Right ventricle myocardium inferior (tissue), 1 donor: ENCODE measurements at places on chromosomes 4 and X. TPM values are rescaled to one million over a fixed set of nuclear protein-coding genes. Genes with fewer than 3 reads are reported as not detected.

DNA sequence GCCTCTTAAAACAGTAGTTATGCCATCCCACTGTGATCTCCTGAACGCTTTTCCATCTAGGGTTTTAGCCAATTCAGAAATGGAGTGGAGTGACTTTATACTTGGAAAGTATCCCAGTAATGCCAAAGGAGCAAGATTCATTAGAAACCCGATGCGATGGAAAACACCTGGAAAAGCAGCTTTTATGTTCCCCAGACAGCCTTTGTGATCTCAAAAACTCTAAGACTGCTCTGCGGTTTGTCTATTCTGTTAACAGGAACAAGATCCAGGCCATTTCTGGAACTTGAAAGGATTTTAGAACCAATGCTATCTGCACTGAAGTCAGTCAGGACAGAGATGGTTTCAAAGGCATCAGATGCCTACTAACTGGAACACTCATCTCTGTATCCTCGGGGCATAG lies 145.1 kb downstream of the APBB2 start:
- DNase-seq: no peak

DNA sequence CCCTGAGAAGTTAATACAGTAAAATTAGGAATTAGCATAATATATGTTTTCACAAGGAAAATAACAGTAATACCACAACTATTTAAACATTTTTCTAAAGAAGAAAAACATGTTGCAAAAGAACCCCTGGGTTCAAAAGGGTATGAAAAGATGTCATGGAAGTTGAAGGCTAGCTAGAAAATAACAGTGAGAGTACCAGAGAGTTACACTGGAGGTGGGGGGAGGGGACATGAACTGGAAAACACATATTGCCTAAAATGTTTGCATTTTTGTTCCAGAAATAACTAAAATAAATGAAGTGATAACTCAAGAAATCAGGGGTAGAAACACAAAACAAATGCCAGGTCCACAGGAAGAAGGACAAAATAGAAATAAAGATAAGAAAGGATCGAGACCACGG lies 336.6 kb upstream of the MAD2L1 start:
- no peak for DNase-seq

GRCh38 chrX:3066555-3066954 lies 25.3 kb downstream of the ARSF start:
- no peak for DNase-seq

- no peak for DNase-seq
Observed at GRCh38 chrX:120560405-120560841, 339 bp downstream of the CUL4B start.

The EOLA2 gene
- 20.7 TPM for total RNA-seq

The MAOB gene
- 126 TPM for total RNA-seq

GRCh38 chr4:6695660-6696610 lies 2.3 kb downstream of the S100P start:
- DNase-seq: no peak

DNA sequence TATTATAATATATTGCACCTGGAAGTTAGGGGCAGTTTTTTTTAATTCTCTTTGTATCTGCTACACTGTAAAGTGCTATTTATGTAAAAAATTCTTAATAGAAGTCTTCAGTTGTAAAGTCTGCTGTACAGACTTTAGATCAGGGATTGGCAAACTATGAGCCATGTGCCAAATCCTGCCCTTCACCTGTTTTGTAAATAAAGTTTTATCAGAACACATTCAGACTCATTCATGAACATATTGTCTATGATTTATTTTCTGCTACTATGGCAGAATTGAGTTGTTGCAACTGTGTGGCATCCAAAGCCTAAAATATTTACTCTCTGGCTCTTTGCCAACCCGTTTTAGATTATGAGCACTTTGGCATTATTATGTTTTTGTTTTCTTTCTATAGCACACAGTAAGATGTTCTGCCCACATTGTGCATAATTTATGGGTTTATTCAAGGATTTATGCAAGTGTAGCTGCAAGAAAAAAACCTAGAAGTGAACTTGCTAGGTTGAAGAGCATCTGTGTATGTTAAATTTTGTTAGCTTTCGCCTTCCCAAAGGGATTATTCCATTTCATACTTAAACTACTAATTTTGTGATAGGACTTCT lies 56.9 kb downstream of the CLCN3 start:
- no peak for DNase-seq

DNA sequence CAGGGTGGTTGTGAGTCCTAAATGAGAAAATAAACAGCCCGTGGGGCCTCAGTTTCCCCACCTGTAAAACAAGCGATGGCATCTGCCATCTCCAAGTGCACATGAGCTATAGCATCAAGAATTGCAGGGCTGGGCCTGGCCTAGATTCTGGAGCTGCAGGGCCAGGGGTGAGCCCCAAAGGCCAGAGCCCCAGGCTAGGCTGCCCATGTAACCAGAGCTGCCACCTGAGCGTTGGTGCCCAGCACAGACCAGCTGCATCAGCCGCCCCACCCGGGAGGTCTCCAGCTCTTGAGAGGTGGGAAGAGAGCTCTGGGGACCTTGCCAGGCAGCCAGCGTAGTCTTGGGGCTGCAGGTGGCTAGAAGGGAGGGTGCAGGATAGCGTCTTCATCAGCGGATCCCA lies 27.0 kb upstream of the GPR78 start:
- no peak for DNase-seq

DNA sequence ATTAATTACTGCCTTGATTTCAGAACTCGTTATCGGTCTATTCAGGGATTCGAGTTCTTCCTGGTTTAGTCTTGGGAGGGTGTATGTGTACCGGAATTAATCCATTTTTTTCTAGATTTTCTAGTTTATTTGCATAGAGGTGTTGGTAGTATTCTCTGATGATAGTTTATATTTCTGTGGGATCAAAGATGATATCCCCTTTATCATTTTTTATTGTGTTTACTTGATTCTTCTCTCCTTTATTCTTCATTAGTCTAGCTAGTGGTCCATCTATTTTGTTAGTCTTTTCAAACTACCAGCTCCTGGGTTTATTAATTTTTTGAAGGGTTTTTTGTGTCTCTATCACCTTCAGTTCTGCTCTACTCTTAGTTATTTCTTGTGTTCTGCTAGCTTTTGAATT lies 32.1 kb downstream of the CDX4 start:
- DNase-seq: no peak

- no peak for DNase-seq
Observed at GRCh38 chr4:19406789-19407188, 844.9 kb upstream of the SLIT2 start.

GRCh38 chrX:24487571-24487970 lies 22.5 kb downstream of the PDK3 start:
- DNase-seq: no peak

- no peak for DNase-seq
Observed at GRCh38 chr4:48116582-48116981, 17.5 kb downstream of the TXK start.

- no peak for DNase-seq
Observed at GRCh38 chrX:24988314-24988713, 27.5 kb downstream of the ARX start.

The SLC34A2 gene
- 0.08 TPM for total RNA-seq

GRCh38 chr4:184282251-184282713 lies 64.6 kb upstream of the ENPP6 start:
- DNase-seq: peak; percentile 55

DNA sequence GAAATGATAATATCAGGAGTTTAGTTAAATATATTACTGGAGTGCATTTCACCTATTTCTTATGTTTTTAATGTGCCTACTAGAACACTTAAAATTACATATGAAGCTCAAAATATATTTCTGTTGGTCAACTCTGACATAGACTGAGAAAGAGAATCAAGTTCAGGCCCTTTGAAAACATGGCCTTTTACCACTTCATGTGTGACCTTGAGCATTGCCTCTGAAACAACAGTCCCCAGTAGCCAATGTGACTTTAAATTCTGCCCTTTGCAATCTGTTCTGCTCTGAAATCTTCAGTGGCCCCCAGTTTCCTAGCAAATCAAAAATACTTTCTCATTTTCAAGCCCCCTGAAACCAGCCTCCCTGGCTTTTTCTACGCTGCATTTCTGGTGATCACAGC lies 50.1 kb upstream of the TBC1D14 start:
- no peak for DNase-seq

- no peak for DNase-seq
Observed at GRCh38 chrX:15512401-15512965, 11.9 kb downstream of the BMX start.

DNA sequence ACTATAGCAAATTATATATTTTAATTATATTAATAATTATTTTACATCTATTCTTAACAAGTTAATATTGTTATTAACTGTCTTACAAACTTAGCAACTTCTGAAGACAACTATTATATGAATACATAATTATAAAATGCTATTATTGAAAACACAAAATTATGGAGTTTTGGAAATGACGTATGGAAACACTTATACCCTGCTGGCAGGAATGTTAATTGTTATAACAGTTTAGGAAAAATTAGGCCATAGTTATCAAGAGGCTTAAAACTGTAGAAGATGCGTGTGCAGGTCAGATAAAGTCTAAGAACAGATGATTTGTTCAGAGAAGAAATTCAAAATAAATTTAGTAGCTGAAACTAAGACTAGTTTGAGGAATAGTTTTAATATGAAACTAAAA lies 211.7 kb downstream of the FAT4 start:
- no peak for DNase-seq

The CD99 gene
- total RNA-seq: 359 TPM

- no peak for DNase-seq
Observed at GRCh38 chr4:5971078-5971450, 47.2 kb downstream of the C4orf50 start.

DNA sequence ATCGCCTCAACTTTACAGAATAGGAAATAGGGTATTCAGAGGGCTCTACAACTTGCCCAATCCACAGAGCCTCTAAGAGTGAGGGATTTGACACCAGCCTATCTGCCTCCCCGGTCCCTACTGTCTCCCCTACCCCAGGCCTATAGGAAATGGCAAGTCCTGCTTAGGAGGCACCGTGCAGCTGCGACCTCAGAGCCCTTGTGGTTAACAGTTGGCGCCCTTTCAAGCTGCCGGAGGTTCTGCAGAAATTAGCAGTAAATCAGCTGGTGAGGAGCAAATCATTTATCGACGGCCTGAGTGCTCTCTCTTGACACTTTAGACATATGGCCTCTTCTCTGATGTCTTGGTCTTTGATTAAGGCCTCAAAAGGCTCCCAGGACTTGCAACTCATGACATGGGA lies 96.9 kb downstream of the CLNK start:
- DNase-seq: no peak

GRCh38 chr4:2290974-2291704 lies 29.2 kb upstream of the MXD4 start:
- DNase-seq: peak; percentile 53

GRCh38 chr4:32798471-32799159 lies 2078.4 kb downstream of the PCDH7 start:
- DNase-seq: no peak

GRCh38 chr4:76881375-76881774 lies 16.6 kb downstream of the SOWAHB start:
- no peak for DNase-seq

DNA sequence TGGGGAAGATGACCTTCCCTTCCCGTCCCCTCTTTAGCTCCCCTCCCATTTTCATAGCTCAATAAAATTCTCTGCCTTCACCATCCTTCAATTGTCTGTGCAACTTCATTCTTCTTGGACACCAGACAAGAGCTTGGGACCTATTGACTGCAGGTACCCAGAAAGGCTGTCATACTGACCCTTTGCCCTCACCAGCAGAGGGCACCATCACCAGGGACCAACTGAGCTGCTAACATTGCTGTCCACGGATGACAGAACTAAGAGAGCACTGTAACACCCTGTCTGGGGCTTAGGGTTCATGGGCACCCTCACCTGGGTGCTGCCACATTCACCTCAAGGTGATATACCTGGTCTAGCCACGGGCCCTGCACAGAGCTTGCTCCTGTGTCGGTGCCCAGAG lies 141.3 kb upstream of the VCX3B start:
- DNase-seq: no peak

GRCh38 chrX:28659269-28659668 lies 72.0 kb downstream of the IL1RAPL1 start:
- DNase-seq: no peak

- DNase-seq: no peak
Observed at GRCh38 chr4:133868856-133869255, 332.7 kb downstream of the PABPC4L start.

DNA sequence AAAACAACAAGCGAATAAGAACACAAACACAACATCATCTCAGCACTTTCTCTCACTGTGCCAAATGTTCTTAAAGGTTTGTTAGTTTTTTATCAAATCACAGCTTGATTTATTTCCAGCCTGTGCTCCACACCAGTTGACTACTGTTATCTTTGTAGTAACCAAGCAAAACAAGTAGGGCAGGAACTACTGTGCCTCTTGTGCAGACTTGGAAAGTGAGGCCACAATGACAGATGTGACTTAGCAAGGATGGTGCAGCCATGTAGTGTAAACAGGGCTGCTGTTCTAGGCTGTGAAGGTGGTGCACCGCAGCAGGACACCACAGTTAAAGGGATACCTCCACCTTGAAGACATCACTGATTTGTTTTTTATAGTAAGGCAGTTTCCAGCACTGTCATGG lies 170.0 kb downstream of the IL1RAPL1 start:
- no peak for DNase-seq

DNA sequence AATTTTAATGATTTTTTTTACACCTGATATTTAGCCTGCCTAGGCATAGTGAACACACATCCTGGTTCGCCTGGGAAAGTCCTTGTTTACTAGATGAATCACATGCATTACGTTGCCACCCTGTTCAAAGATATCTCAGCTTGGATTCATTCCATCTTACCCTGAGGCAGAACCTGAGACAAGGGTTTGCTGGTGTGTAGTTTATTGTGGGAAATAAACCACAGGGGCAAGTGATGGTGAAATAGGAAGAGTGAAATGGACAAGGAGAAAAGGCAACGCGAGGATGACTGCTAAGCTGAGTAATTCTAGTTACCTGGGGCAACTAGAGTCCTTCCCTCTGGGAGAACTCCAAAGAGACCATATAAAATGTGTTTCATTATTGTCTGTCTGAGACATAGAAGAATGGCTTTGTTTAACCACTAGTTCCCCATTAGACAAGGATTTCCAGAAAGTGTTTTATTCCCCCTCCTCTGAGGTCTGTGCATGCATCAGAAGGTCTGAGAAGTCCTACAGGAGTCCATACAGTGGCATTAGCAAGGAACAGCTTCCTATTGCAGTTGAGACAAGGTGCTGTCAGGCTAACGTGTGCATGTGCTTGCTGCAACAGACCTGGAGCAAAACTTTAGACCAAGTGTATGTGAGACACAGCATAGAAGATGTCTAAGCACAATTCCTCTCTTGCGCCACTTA lies 797.3 kb upstream of the FRG1 start:
- no peak for DNase-seq

DNA sequence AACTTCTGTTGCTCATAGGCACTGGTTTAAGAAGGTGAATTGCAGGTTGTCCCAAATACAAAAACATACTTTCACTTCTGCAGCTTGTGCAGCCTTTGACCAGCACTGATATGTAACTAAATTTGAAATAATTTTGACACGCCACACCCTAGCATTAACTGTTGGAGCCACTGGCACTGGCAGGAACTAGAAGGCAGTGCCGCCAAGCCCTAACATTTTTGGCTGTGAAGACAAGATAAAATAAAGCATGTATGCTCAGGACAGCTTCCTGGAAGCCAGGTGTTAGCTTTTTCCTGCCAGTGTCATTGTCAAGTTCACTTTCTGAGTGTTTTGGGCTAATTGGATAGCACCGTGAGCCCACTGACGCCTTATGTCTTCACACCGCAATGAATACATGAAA lies 65.3 kb upstream of the FBXW7 start:
- DNase-seq: no peak
